ENCODE measurements at places on chromosomes 7 and 10.

DNA sequence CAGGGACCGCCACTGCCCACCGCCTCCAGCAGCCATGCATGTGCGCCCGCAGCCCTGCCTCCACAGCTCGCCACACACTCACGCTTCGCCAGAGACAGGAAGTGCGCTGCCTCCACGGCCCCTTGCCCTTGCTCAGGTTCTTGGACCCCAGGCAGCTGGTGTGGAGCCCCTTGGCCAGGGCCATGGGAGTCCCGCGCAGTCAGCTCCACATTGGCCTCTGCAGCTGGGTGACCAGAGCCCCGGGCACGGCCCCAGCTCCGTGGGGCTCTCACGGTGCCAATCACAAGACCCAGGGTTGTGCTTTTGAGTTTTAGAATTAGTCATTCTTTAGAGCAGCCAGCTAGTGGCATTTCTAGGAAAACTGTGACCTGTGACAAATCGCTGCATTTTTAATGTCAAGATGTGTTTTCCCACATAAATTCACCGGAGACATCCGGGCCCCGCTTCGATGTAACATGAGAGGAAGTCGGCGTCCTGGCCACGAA is 4.3 kb upstream of the UTF1 start:
- DNase-seq: no peak

DNA sequence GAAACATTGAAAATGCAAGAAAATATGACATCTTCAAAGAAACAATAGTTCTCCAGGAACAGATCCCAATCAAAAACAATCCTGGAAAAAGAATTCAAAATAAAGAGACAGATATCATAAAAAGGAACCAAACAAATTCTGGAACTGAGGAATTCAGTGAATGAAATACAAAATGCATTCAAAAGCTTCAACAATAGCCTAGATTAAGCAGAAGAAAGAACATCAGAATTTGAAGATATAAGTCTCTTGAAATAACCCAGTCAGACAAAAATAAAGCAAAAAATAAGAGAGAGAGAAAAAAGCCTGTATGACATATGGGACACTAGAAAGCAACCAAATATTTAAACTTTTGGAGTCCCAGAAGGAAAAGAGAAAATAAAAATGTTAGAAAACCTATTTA is 60.3 kb downstream of the MINPP1 start:
- DNase-seq: no peak

GRCh38 chr7:95470452-95470851 is 15.3 kb upstream of the ASB4 start:
- DNase-seq: no peak

DNA sequence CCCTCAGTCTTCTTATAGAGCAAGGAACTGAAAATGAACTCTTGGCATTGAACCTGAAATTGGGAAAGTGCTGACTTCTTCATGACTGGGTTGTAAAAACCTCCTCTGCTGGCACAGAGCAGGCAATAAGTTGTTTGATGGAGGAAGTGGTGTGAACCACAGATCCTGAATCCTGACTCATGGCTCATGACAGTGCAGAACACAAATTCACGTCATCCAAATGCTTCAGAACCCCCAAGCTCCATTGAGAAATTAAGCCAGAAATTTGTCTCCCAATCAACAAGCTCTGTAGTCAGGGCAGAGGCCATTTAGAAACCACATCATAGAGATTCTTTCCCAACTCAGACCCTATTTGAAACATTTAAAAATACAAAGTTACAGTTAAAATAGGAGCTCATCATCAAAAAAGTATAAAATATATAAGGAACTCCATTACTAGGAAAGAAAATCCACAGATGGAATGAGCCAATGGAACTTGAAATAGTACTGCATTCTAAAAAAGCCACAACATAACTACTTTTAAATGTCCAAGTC is 10.3 kb upstream of the STK17A start:
- DNase-seq: peak; percentile 27
